Chondrocyte (in vitro differentiated cells): ENCODE measurements at places on chromosomes 5 and 9. TPM values are rescaled to one million over a fixed set of nuclear protein-coding genes. Genes with fewer than 3 reads are reported as not detected.
A peak's percentile ranks its signal among the peaks of the same experiment; 100 is the strongest.

Gene NNT
- total RNA-seq: 106 to 120 TPM (median 114 TPM) in 3 replicates

GRCh38 chr9:20854444-20854843 lies 170.4 kb downstream of the FOCAD start:
- peaks cover 15% of the 10 kb centered on the region for H3K36me3 ChIP-seq
- peak overlapping the region; percentile 81 for H3K27ac ChIP-seq
- no peak for DNase-seq
- no peaks in the 10 kb centered on the region for H3K27me3 ChIP-seq

Gene TPPP
- 0.07 to 0.70 TPM (median 0.56 TPM) in 3 replicates for total RNA-seq

Gene PAPPA
- 143 to 222 TPM (median 219 TPM) in 3 replicates for total RNA-seq

DNA sequence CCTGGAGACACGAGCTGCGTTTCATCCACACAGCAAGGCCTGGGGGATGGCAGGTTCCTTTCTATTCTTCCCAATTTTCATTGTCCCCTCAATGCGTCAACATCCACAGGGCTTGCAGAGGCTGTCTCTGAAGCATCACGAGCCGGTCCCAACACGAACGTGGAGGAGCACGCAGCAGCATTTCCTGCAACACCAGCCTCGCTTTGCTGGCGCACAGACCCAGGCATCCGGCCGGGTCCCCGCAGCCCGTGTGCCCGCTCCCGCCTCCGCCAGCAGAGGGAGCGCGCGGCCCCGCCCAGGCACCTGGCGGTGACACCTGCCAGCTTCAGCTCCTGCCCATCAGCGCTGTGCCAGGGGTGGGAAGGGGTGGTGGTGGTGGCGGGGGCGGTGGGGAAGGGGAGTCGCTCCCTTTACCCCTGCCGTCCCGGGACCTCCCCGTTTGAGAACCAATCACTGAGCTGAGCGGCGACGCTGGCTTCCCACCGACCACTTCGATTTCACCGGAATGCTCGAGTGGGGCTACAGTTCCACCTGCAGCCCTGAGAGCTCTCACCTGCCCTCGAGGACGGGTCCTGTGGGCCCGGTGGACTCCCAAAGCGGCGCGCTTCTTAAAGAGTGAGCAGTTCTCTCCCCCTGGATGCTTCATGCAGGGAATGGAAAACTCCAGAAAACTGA lies 464.5 kb downstream of the ICE1 start:
- no peak overlapping the region for H3K4me3 ChIP-seq
- H3K27me3 ChIP-seq: peaks cover 4% of the 10 kb centered on the region
- no peak for DNase-seq
- no peaks in the 10 kb centered on the region for H3K4me1 ChIP-seq
- no peaks in the 10 kb centered on the region for H3K36me3 ChIP-seq

DNA sequence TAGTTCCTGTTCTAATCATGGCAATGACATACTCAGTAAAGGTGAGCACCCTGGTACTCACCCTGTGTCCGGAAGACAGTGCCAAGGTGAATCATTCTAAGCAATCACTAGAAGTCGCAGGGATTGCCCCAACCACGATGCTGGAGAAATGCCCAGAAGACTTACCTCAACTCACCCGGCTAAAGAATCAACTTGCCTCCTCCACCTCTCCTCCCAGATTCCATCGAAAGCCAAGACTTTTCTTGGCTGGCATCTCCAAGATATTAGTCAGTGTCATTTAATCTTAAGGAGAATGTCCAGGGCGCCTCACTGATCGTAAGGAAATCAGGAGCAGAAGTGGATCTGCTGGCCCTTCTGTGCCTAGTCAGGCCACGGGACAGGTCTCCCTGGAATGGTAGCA lies 204.9 kb downstream of the ERCC6L2 start:
- H3K27ac ChIP-seq: no peak overlapping the region
- H3K4me3 ChIP-seq: no peak overlapping the region
- no peaks in the 10 kb centered on the region for H3K4me1 ChIP-seq
- H3K27me3 ChIP-seq: peaks cover 12% of the 10 kb centered on the region

Gene SLC6A19
- total RNA-seq: not detected in 3 replicates

- no peaks in the 10 kb centered on the region for H3K27me3 ChIP-seq
- peaks cover 35% of the 10 kb centered on the region for H3K4me1 ChIP-seq
- no peak for DNase-seq
- H3K36me3 ChIP-seq: no peaks in the 10 kb centered on the region
These were observed 84.8 kb downstream of the ADAMTS2 start for GRCh38 chr5:179260324-179261070.

Gene FPGS
- total RNA-seq: 50.8 to 52.8 TPM (median 50.8 TPM) in 3 replicates

Gene NDUFAF2
- total RNA-seq: 32.9 to 33.8 TPM (median 33.0 TPM) in 3 replicates

DNA sequence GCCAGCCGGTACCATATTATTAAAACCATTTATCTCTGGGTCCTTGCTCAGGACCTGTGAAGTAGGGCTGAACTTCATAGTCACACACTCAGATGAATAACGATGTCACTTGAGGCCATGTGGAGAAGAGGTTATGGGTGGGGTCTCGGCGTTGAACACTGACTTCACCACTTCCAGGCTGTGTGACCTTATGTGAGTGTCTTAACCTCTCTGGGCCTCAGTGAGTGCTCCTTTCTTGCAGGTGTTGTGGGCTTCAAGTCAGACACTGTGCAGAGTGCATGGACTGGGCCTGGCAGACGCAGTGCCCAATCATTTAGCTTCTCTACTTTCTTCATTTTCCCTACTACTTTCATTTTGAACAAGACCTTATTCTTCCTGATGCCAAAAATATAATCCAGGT lies 278.8 kb downstream of the PBX3 start:
- H3K36me3 ChIP-seq: no peaks in the 10 kb centered on the region
- H3K27ac ChIP-seq: no peak overlapping the region
- peak; percentile 13 for DNase-seq
- H3K4me1 ChIP-seq: no peaks in the 10 kb centered on the region
- peaks cover 32% of the 10 kb centered on the region for H3K27me3 ChIP-seq
- no peak overlapping the region for H3K4me3 ChIP-seq

- H3K36me3 ChIP-seq: no peaks in the 10 kb centered on the region
- no peak for DNase-seq
- no peak overlapping the region for H3K4me3 ChIP-seq
- no peak overlapping the region for H3K27ac ChIP-seq
These were observed 7.6 kb upstream of the PPP1R26 start for GRCh38 chr9:135471791-135472640.

GRCh38 chr5:172685091-172685490 lies 44.0 kb downstream of the NEURL1B start:
- no peak overlapping the region for H3K4me3 ChIP-seq
- DNase-seq: no peak
- no peak overlapping the region for H3K27ac ChIP-seq
- peaks cover 2% of the 10 kb centered on the region for H3K36me3 ChIP-seq
- peaks cover 19% of the 10 kb centered on the region for H3K4me1 ChIP-seq

DNA sequence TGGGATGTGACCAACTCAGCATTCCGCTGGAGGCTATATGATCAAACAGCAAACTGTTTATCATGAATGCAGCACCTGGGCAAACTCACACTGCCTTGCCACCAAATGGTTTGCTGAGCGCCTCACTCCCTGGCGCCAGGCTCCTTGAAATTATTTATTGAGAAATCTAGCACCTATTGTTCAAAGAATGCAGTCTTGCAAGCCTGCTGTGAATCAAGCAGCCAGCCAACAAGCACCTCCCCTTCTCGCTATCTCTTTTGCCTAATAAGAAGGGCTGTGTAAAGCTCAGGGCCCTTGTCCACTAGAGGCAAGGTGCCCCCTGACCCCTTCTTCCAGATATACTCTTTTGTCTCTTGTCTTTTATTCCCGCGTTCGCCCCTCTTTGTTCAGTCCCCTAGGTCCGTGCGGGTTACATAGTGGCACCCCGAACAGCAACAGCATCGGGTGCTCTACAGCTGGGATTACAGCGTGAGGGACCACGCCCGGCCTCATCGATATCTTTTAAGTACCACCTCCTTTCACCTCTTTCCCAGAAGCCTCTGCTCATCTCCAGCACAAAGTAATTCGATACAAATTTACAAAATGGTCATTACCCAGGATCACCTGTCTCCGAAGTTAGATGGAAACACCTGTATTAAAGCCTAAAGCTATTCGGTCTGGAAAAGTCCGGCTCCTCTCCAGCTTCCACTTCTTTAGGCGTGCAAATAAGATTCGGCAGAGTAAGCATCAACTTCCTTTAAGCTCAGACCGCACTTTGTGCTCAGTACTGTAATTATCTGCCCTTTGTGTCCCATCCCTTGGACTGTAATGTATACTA lies 896 bp downstream of the RIGI start:
- peak overlapping the region; percentile 93 for H3K27ac ChIP-seq
- DNase-seq: peak; percentile 59
- peak overlapping the region; percentile 85 for H3K4me3 ChIP-seq
- H3K27me3 ChIP-seq: no peaks in the 10 kb centered on the region
- H3K36me3 ChIP-seq: no peaks in the 10 kb centered on the region

GRCh38 chr5:72451741-72452505 lies 55.3 kb downstream of the ZNF366 start:
- no peaks in the 10 kb centered on the region for H3K36me3 ChIP-seq
- H3K4me3 ChIP-seq: peak overlapping the region; percentile 29
- H3K27me3 ChIP-seq: no peaks in the 10 kb centered on the region
